CD14-positive monocyte (primary cell): ENCODE measurements at places on chromosomes 2 and 18.

DNA sequence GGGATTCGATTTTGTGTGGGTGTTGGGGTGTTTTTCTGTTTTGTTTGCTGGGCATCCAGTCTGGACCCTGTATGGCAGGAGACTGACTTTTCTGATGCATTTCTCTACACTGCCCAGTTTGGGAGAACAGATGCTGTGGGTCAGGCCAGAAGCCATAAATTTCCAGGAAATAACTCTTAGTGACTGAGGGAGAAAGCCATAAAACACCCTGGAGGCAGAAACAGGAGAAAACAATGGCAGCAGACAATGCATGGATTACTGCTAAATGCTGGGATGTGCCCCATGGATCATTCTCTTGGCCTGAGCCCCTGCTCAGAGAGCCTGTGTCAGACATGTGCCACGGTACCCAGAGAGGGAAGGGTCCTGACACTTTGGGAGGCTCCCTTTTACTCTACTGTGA, 133.6 kb upstream of the CAPN13 start:
- DNase-seq, result no peak

GRCh38 chr2:125745514-125745913, 910.4 kb upstream of the GYPC start:
- DNase-seq, result no peak

- DNase-seq, result peak; percentile 25
Measured at GRCh38 chr2:190551928-190552327, 17.4 kb upstream of the NEMP2 start.

DNA sequence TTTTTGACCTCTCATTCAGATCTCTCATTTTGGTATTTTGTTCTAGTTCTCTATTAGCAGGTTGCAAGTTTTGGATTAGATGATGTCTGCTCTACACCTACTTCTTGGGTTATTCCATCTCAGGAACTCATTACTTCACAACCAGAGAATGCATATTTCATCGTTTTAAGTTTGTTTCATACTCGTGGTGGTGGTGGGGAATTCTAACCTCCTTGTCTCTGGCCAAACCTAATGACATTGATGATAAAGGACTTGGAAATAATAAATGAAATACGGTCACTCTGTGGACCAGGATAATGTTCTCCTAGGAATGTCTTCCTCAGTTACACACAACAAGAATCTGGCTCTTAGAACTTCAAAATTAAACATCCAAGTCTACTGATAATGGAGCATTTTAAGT, 115.2 kb downstream of the CDC42EP3 start:
- DNase-seq, result no peak

GRCh38 chr2:207064128-207064690, 101.5 kb downstream of the KLF7 start:
- DNase-seq, result no peak

DNA sequence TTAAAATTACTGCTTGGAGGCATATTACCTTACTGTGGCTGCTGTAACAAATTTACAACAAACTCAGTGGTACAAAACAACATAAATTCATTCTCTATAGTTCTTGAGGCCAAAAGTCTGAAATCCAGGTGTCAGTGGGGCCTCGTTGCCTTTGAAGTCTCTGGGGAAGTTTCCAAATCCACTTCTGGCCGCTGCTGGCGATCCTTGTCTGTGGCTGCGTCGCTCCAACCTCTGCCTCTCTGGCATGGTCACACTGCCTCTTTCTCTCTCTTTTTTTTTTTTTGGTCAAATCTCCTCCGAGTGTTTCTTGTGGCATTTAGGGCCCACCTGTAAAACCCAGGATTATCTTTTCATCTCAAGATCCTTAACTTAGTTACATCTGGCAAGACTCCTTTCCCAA, 182.8 kb downstream of the ST6GAL2 start:
- DNase-seq, result no peak

GRCh38 chr2:19408592-19408991, 50.2 kb upstream of the OSR1 start:
- DNase-seq, result no peak

DNA sequence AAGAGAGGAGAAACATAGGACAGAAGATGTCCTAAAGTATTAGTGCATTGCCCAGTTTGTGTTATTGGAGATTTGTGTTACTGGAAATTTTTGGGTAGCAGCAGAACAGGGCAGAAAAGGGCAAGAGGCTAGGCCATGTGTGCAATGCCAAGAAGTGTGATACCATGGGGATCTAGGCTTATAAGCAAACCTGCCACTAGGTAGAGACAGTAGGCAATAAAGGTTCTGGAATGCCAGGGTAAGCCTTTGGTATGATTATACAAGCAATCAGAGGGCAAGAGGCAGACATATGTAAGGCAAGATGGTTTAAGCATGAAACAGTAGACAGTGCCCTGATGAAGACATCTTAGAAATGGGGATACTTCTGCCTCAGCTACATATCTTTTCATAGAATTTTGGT, 12.3 kb upstream of the CERS6 start:
- DNase-seq, result no peak

GRCh38 chr18:56593906-56594305, 44.5 kb downstream of the TXNL1 start:
- DNase-seq, result no peak

DNA sequence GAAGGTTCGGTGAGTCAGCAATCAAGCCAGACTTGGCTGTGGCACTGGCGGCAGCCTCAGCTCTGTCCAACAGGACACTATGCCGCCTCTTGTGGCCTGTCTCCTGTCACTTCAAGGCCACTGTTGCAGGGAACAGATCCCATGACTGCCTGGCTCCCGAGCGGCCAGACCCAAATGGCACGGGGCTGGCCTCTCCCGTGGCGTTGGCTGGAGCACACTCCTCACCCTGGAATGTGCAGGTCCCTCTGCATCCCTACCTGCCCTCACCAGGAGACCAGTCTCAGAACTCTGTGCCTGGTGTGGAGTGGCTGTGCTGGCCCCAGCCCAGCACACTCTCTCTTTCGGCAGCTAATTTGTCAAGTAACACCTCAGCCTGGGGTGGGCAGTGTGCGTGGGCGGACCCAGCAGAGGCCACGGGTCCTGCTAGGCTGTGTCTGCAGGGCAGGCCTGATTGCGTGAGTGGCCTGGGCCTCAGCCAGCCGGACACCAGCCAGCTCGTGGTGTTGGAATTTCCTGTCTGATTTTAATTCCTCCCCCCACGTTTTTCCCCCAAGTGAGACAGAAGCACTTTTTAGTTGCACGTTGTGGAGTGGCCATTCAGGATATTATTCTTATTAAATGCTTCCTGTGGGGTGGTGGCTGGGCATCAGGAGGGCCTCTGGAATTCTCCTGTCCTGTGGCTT, 179.3 kb downstream of the GLI2 start:
- DNase-seq, result no peak

DNA sequence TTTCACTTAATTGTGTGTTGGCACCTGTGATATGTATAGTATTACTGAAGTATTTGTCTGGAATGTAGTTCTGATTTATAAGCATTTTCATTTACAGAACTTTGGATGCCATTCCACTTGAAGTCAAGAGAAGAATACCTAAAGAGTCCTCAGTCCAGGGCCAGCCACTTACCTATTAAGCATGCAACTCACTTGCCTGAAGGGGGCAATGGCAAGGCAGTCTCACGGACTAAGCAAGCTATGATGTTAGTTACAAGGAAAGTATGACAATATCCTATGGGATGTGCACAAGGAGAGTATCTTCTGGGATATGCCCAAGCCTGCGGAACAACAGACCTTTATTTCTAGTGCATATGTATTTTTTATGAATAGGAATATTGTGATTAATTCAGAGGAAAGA, 369.4 kb upstream of the GCFC2 start:
- DNase-seq, result no peak

GRCh38 chr2:130828461-130828860, 8.3 kb upstream of the ARHGEF4 start:
- DNase-seq, result no peak

- no peak for DNase-seq
Measured at GRCh38 chr2:187302116-187302515, 145.9 kb downstream of the CALCRL start.

DNA sequence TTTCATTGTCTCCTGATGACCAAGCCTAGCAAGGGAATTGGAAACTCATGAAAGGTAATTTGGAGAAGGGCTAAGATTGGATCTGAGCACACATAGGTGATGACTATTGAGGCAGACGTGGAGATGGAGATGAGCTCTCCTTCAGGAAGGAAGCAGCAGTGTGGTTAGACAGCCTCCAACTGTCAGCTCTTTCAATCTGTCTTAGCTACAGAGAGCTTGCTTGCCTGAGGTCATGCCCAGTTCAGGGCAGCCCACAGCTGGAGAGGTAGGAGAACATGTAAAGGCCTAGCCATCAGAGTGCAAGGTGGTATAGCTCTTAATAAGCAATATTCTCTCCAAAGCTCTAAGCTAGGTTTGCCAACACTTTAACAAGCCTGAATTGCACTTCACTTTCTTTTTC, 79.2 kb downstream of the THSD7B start:
- no peak for DNase-seq

- DNase-seq, result no peak
Measured at GRCh38 chr2:32172870-32173269, 7.2 kb downstream of the SLC30A6 start.

- DNase-seq, result no peak
Measured at GRCh38 chr2:196566961-196567666, 72.4 kb upstream of the CCDC150 start.

- no peak for DNase-seq
Measured at GRCh38 chr2:8121826-8122513, 559.9 kb upstream of the ID2 start.

GRCh38 chr2:174678395-174678794, 80.8 kb upstream of the WIPF1 start:
- no peak for DNase-seq

DNA sequence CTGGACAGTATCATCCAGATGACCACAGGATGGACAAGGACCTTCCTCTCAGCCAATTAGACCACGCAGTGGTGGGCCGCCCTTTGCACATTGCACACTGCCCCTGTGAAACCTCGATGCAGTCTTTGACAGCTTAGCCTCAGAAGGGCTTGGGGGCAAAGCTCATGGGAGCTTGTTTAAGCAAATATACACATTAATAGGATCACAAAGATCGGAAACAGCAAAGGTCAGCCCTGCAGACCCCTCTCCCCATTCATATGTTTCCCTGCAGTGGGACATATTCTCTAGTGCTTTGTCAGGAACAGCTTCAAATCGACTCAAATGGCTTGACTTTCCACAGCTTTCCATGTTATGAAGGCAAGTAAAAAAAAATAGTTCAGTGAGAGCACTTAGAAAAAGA, 189.6 kb upstream of the LYPD1 start:
- DNase-seq, result no peak

DNA sequence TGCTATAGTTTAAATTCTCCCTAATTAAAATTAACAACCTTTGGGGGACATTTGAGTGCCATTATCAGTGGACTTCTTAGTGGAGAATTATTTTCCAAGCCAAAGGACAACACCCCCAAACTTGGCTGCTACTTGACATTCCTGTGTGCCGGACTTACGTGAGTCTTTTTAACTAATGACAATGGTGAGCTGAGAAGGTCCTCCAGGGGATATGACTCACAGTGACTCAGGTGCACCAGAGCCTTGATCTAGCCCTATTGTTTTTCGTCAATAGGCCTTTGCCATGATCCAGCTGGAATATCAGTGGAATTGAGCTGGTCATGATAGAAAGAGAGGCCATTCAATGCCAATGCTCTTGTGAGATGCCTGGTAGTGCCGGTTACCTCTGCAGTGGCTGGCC, 118.1 kb upstream of the CXCR4 start:
- no peak for DNase-seq

DNA sequence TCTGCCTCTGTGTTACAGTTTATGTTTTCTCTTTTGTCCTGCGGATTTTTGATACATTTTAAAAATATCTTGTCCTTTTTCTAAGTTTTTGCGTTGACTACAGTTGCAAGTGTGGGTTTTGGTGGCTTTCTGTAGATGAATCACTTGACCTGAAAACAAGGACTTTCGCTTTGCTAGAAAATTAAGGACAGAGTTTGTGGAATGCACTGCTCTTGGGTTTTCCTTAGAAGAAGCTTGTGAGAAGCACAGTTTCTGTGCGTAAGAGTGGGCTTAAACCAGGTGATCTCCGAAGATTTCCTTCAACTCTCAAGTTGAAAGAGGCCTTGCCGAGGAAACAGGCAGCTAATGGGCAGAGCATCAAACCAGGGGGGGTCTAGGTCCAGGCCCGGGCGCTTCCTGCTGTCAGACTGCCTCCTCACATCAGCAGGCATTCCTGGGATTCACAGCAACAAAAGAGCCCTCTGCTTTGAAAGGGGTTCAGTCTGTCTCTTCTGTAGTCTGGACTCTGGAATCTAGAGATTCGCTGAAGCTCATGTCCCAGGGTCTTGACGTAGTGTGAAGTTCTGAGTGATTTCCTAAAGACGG, 17.3 kb downstream of the NCK2 start:
- DNase-seq, result no peak

DNA sequence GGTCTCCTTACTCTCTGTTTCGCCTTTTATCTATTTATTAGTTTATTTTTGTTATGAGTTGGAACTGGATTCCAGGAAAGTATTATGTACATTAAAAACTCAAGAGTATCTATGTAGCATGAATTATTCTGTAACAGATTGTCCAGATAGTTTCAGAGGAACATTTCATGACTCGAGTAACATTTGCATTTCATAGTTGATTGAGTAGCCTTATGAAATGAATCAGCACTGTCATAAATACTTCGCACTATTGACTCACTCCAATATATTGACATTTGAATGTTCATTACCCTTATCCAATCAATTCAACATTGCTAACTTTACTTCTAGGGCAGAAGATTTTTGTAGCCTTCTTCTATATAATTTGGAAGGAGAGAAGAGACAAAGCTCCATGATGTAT, 11.3 kb upstream of the VRK2 start:
- DNase-seq, result no peak

- DNase-seq, result peak; percentile 44
Measured at GRCh38 chr2:71045865-71046548, 22.4 kb upstream of the NAGK start.

- DNase-seq, result peak; percentile 96
Measured at GRCh38 chr18:2846636-2847316, at the start of gene EMILIN2. Gene EMILIN2, plus strand, starts transcription at chr18:2847006. Its CDS starts 183 bp downstream, at chr18:2847189.

DNA sequence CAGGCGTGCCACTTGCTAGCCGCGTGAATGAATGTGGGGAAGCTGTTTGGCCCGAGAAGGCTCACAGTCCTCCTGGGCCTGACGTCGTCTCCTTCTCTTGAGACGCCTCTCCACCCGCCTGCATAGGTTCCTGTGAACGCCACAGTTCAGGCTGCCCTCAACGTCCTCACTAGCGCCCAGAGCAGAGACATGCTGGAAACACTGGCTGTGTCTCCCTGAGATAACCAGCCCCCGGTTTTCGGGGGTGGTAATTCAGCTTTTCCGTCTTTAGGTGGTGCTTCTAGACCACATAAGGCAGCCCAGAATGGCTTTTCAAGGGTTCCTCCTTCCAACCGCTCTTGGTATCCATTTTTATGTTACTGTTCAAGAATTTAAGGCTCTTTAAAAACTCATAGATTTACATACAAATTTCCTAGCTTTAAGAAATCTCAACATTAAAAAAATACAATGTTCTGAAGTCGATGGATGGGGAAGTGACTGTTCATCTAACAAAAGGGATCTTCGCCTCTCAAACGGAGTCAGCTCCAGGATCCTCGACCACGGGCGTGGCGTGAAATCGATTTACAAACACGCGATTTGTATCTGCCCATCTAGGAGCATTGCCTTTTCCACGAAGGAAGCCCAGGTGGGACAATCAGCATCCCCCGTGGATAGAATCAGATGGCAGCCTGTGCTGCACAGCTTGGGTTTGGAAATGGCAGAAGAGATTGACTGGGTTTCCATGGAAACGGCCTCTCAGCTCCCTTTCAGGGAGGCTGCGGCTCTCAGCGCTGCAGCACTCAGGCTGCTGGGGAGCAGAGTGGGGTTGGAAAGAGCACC, 110.6 kb upstream of the PXDN start:
- DNase-seq, result no peak
